Stimulated activated CD8-positive, alpha-beta memory T cell treated with anti-CD3 and anti-CD28 coated beads, Interleukin-4, amount 100 ng/mL, for 1 hour (primary cell): ENCODE measurements at places on chromosomes 13 and 19.

GRCh38 chr13:32752311-32752710 lies 166.1 kb downstream of the PDS5B start:
- no peak for DNase-seq

- no peak for DNase-seq
Observed at GRCh38 chr13:25659091-25659795, 287.5 kb downstream of the ATP8A2 start.

DNA sequence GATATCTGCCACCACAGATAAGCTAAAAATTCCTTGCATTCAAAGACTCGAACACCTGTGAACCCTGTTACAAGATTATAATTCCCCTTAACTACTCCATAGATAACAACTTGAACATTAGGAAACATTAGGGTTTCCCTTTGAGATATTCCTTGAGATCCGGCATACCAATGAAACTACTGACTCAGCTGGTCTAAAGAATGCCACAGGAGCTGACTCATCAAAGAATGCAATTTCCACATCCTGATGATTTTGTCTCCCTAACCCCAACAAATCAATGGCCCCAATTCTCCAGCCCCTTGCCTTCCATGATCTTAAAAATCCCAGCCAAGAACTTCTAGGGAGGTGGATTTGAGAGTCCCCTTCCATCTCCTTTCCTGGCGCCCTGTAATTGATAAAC lies 35.6 kb upstream of the ZNF599 start:
- no peak for DNase-seq

DNA sequence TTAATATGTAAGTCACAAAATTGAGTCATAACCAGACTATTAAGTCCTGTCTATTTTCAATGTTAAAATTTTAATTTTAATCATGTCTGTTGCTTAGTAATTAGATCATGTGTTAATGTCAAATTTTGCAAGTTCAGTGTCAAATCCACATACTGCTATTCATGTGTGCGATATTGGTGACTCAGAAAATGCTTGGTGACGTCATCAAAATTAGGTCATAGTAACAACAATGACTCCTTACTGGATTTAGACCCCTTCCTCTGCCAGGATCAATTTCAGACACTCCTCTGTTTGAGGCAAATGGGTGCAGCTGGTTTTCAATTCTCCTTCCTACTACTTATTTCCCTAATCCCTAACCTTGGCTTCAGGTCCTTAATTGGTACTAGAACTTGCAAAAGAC lies 1394.3 kb upstream of the SLC10A2 start:
- DNase-seq: no peak

DNA sequence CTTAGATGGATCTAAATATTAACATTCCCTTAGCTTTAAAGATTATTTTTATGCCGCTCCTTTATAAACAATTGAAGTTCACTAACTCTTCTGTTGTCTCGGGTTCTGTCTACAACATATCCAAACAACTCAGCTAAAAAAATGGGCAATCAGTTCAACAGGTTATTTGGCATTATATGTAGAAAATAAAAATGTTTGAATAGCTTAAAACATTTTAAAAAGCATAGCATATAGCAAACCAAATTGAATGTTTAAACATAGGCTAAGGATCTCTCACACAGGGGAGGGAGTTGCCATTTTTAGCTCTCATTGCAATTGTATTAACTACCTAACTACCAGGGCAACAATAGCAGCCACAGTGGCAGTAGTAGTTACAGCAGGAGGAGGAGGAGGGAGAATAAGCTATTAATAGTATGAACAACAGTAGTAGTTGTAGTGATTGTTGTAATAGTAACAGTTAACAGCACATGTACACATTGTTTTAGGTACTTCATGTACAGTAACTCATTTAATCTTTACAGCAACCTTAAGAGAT lies 404.2 kb downstream of the KCNRG start:
- no peak for DNase-seq

DNA sequence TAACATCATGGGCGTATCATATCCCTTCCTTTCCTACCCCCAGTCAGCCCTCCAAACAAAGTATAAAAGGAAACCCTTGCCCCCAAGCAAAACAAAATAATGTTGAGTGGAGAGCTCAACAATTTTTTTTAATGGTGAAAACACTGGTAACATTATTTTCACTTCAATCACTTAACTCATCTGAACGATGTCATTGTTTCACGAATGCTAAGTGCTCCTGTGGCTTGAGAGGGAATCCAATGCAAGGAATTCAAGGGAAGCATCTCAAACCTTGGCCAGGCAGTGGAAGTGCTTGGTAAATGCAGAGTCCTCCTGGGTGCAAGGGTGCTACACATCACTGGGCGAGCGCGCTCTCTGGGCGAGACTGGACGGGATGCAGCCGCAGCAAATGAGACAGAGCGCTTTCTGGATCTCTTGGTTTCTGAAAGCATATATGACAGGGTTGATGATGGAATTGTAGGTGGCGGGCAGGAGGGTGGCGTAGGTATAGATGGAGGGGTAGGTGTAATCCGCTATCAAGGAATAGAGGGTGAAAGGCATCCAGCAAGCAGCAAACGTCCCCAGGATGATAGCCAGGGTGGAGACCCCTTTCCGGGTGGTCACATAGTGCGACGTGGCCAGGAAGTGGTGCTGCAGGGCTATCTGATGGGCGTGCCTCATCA lies 2.0 kb downstream of the GPR12 start:
- no peak for DNase-seq

DNA sequence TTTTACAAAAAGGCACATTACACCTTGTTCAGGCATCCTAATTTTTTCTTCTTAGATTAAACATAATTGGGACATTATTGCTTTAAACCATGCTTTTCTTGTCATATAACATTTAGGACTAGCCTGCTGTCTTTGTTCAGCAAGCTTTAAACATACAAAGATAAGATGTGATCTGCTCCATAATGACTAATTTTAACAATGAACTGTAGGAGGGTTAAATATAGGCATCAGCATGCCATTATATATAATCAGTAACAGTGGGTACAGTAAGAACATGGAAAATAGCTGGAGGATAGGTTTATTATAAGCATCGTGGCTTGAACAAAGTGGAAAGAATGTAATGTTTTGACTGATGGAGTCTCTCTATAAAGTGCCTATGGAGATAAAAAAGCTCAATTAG lies 661.7 kb downstream of the SLITRK6 start:
- no peak for DNase-seq

GRCh38 chr19:7444042-7444441 lies 44.8 kb downstream of the PEX11G start:
- DNase-seq: no peak

DNA sequence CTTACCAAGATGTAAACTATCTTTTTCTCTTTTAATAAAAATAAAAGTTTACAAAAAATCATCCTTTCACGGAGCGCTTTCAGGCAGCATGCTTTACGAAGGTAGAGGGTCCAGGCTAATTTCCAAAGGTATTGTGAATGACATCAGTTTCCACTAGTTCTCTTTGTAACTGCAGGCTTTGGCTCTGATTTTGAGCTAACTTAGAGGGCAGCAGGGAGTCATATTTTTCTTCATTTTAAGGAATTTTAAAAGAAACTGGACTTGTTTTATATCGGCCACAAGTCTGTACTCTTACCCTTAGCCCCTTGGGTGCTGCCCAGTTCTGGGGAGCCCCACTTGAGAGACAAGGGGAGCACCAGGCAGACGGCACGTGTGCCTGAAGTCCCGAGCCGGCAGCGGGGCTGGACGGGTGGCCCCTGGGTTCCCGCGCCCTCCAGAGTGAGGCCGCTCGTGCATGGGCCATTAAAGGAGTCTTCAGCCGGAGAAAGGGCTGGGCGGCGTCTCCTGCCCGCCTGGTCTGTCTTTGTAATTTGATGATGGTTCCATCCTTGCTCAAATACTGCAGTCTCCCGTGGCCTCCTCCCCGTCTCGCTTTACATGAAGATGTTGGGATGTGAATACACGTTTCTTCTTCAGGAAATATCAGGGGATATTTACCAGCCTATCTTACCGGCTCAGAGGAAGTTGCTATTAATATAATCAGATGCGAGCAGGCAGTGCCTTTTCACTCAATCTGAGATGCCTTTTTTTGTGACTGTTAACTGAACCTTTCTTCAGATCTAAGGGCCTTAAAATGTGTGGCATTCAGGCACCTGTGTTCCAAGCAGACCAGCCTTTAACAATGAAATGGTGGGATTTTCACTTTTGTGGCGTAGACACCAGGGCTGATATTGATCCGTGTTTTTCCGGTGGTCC lies 67.4 kb downstream of the GGACT start:
- no peak for DNase-seq

- no peak for DNase-seq
Observed at GRCh38 chr19:38383184-38383583, 4.7 kb downstream of the GGN start.

GRCh38 chr13:83295686-83296085 lies 586.6 kb downstream of the SLITRK1 start:
- no peak for DNase-seq

GRCh38 chr19:12126707-12127106 lies 13.4 kb downstream of the ZNF20 start:
- DNase-seq: no peak

DNA sequence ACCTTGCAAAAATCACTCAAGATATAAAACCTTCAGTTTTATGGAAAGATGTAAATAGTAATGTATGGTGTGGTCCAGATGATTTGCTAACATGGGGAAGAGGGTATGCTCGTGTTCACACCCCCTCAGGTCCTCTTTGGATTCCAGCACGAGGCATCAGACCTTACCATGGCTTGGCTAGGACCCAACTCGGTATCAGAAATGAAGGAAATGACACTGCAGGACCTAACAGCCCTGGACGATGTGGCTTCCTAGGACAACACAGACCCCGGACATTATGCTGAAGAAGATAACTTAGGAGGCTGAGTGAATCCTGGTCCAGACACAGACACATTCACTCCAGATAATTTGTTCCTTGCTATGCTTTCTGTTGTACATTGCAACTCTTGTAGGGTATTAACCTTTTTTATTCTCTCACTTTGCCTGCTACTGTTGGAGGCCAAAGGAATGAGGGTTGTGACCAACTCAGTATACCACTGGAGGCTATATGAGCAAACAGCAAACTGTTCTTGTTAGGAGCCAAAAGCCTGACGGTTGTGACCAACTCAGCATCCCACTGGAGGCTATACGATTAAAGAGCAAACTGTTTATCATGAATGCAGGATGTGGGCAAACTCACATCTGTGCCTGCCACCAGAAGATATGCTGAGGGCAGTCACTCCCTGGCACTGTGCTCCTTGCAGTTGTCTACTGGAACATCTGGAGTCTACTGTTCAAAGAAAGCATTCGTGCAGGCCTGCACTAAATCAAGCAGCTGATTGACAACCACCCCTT lies 121.7 kb downstream of the ZNF429 start:
- DNase-seq: no peak

GRCh38 chr13:50787316-50788195 lies 55.9 kb downstream of the DLEU7 start:
- DNase-seq: no peak

DNA sequence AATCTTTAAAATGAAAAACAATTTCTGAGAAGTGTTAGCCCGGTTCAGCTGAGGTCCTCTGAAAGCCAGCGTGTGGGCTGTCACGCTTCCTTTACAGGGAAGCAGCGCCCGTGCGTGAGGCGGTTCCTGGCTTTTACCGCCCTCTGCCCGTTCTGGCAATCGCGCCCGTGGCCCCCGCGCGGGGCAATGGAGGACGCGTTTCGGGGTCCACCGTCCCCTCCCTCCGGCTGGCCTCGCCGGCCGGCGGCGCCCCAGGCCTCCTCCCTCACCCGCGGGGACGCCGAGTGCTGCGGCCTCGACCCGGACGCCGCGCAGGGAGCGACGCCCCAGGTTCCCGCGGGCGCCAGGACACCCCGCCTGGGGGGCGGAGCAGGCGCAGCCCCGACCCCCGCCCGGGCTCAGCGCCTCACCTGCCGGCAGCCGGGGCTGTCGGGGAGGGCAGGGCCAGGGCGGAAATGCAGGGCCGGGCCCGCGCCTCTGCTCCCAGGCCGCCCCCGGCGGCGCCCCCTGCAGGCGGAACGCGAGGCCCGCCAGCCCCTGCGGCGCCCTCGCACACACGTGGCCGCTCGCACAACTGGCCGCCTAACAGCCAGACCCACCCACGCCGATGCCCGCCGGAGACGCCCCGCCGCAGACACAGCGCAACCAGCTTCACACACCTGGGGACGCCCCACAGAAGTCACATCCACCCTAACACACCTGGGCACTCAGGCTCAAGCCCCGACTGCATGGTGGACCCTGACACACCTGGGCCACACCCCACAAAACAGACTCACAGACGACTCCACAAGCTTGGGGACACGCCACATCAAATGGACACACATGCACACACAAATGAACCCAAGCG lies at the start of gene GGACT:
Gene GGACT (minus strand): TSS at position 459 of the 847 bp plus-strand sequence. CDS start 56,198 bp downstream, outside the sequence.
- DNase-seq: peak; percentile 69

GRCh38 chr13:47126432-47126831 lies 229.6 kb upstream of the HTR2A start:
- no peak for DNase-seq

DNA sequence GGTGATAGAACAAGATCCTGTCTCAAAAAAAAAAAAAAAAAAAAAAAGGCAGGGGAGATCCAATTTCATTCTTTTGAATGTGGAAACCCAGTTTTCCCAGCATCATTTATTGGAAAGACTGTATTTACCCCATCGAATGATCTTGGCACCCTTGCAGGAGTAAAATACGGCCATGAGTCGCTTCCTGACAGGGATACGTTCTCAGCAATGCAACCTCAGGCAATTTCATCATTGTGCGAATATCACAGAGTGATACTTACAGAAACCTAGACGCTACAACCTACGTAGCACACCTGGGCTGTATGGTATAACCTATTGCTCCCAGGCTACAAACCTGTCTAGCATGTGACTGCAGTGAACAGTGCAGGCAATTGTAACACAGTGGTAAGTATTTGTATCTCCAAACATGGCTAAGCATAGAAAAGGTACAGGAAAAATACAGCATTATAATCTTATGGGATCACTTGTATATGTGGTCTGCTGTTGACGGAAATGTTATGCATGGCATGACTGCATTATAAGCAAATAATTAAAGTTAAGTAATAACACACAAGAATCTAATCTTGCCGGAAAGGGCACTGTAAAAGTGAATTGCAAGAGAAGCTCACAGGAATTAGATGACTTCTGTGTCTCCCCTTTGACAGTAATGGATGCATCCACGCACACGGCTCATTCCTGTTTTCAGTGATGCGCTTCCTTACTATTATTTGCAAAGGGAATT lies 24.1 kb downstream of the RFX2 start:
- DNase-seq: no peak

DNA sequence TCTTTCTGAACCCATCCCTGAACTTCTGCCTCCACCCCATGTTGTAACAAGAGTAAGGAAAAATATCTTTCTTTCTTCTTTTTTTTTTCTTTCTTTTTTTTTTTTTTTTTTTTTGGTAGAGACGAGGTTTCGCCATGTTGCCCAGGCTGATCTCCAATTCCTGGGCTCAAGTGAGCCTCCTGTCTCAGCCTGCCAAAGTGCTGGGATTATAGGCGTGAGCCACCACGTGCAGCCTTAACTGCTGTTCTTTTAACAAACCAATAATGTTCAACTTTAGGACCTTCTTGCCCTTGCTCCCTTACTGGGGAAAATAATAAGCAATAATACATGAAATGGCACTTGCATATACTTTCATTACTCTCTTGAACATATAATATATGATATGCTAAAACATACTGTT lies 19.6 kb downstream of the GPR183 start:
- DNase-seq: no peak

GRCh38 chr13:79141082-79141481 lies 265.0 kb downstream of the RBM26 start:
- DNase-seq: no peak
